ENCODE measurements at places on chromosomes 5 and 9.

GRCh38 chr5:33809936-33810335, 81.9 kb downstream of the ADAMTS12 start:
- DNase-seq = no peak

DNA sequence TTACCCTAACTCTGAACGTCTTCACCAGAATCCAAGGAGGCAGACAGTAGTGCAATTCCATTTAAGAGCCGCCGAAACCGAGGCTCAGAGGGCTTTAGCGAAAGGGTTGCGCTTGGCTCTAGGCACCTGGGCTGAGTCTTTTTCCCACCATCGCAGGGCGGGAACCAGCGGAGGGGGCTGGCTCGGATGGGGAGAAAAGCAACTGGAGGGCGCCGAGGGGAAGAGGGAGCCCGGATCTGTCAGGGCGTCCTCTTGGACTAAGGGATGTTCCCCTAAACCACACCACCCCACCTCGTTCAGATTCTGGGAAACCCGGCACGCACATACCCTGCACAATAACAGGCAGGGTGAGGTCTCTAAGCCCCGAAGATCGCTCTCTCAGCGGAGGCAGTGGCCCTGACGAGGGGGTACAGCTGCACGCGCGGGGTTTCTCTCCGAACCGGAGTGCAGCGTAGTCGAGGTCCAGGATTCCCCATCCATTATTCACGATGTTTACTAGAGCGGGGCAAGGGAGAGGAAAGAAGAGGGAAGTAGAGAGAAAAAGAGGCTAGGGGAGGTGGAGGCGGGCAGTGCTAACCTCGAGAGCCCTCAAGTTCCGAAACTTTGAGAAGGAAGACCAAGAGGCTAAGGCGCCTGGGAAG, 1.3 kb upstream of the POU4F3 start:
- DNase-seq = no peak

GRCh38 chr5:62627121-62627520, 48.5 kb downstream of the LRRC70 start:
- no peak for DNase-seq

GRCh38 chr9:131543141-131543540, 2.2 kb upstream of the PRRT1B start:
- no peak for DNase-seq

DNA sequence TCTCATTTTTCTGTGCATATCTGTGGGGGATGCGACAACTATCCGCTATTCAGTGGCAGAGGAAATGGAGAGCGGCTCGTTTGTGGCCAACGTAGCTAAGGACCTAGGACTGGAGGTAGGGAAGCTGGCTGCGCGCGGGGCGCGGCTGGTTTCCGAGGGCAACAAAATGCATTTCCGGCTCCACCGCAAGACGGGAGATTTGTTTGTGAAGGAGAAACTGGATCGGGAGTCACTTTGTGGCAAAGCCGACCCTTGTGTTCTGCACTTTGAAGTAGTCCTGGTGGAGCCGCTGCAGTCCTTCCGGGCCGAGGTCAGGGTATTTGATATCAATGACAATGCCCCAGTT, 320 bp downstream of the PCDHB1 start:
- DNase-seq = no peak

DNA sequence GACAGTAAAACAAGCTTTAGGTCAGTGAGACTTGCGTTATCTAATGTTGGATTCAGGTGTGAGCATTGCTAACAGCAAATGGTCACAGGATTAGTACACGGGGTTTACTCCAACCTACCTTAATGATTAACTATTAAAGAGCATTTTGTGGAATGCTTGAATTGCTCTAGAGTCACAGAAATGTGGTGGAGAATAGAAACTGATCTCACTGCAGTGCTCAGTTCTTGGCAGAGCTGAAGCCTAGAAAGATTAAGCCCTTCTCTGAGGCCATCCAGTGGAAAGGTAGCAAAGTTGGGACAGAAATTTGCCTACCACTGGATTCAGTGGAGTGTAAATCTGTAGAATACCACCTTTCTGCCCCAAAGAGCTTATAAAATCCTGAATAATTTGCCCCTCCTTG, 60.9 kb downstream of the ICE1 start:
- no peak for DNase-seq

GRCh38 chr9:37986771-37987258, 82.2 kb downstream of the SHB start:
- no peak for DNase-seq

- DNase-seq = no peak
Measured at GRCh38 chr9:133458643-133459312, 1.0 kb upstream of the CACFD1 start.

- no peak for DNase-seq
Measured at GRCh38 chr5:89850513-89850865, 559.1 kb downstream of the CETN3 start.

- DNase-seq = no peak
Measured at GRCh38 chr5:179158556-179158955, 98.4 kb downstream of the ZNF354C start.

DNA sequence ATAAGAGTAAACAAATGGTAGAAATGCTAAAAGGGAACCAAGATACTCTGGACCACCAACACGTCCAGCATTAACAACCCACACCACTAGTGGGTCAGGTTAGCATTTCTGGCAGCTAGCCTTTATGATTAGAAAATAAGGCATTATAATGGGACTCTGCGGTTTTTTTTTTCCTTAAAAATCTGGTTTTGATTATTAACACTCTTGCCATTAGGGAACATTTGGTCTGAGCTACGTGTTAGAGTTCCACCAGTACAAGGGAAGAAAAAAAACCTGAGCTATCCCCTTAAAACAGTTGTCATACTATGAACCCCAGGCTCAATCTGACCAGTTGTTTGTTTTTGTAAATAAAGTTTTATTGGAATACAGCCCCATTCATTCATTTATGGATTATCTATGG, 110.4 kb downstream of the NTRK2 start:
- DNase-seq = peak; percentile 46

- no peak for DNase-seq
Measured at GRCh38 chr5:93070938-93071337, 510.1 kb downstream of the NR2F1-AS1 start.

GRCh38 chr5:151700820-151701219, 14.1 kb upstream of the SPARC start:
- DNase-seq = no peak

DNA sequence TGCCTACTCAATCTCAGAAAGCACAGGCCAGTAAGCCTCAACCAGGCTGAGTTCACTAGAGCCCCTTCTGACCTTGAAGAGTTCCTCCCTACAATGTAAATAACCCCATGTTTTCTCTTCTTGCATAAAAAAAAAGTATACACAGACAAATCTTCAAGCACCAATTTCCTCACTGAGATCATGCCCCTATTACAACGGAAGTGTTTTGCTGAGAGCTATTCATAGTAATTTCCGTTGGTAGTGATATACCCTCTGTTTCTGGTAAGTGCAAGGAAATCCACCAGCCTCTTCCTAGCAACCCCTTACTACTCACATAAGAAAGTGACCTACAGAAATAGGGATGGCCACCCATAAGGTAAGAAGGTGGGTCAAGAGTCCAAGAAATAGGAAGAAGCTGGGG, 76.4 kb upstream of the TARS1 start:
- no peak for DNase-seq

DNA sequence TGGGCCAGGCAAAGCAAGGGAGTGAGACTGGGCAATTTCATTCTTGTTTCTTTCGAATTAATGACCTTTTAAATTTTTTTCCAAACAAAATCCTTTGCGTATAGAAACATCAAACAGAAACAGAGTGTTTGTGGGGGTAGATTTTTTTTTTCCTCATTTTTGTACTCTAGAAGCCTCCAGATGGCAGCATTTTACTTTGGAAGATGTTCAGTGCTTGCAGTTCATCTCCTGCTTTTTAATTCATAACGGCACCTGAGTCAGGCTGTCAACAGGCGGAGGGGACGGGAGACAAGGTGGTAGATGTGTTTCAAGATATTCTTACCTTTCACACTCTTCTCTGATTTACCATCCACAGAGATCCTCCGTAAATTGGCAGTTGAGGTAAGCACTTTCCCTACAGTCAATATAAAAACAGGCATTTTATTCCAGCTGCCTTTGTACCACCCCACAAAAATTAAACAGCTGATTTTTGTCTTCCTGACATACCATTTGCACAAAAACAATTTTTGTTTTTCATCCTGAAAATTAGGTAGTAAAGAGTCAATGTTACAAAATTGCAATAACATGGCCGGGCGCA, 99.5 kb upstream of the FBXL17 start:
- DNase-seq = peak; percentile 12

All from fibroblast of skin of left quadriceps (primary cell).